ENCODE measurements at places on chromosomes 13 and 19. TPM values are rescaled to one million over a fixed set of nuclear protein-coding genes. Genes with fewer than 3 reads are reported as not detected.

GRCh38 chr13:26529441-26529840 lies 28.0 kb upstream of the WASF3 start:
- H3K4me1 ChIP-seq = no peaks in the 10 kb centered on the region
- DNase-seq = peak; percentile 54
- H3K27ac ChIP-seq = no peak overlapping the region
- H3K27me3 ChIP-seq = peaks cover 15% of the 10 kb centered on the region

DNA sequence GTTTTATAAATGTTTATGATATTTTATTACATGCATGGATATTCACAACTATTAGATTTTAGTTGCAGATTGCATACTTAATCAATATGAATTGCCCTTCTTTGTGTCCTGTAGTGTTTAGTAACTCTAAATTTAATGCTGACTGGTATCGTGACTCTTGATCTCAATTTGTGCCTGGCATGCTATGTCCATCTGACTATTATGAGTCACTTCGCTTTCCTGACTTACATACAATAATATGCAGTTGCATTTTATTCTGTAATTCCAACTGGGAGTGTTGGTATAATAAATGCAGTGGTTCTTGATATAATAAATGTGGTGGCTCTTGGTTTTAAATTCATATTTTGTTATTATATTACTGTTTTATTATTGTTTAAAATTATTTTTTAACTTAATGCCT lies 277.5 kb downstream of the LIG4 start:
- H3K27ac ChIP-seq = no peak overlapping the region
- no peak overlapping the region for H3K4me3 ChIP-seq
- DNase-seq = no peak
- no peaks in the 10 kb centered on the region for H3K4me1 ChIP-seq
- no peaks in the 10 kb centered on the region for H3K27me3 ChIP-seq
- H3K36me3 ChIP-seq = no peaks in the 10 kb centered on the region

GRCh38 chr13:65530688-65531087 lies 1699.4 kb downstream of the PCDH9 start:
- no peak overlapping the region for H3K4me3 ChIP-seq
- DNase-seq = no peak
- H3K36me3 ChIP-seq = no peaks in the 10 kb centered on the region
- H3K4me1 ChIP-seq = no peaks in the 10 kb centered on the region

DNA sequence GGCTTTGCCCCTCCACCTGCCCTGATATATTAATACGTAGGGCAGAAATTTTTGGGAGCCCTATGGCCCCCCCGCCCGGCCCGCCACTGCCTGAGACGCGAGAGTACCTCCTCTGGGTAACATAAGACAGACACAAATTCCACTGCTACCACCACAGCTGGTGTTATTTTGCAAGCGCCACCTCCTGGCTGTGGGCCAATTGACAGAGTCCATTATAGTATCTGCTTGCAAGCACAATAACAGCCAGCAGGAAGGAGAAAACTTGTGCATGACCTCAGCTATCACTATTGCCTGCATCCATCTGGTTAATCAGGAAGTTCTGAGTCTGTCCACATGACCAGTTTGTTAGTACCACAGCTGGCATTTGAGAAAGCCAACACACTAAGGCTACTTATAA lies 25.3 kb upstream of the OR10H2 start:
- no peak overlapping the region for H3K4me3 ChIP-seq
- H3K27me3 ChIP-seq = peaks cover 34% of the 10 kb centered on the region
- H3K4me1 ChIP-seq = no peaks in the 10 kb centered on the region
- no peaks in the 10 kb centered on the region for H3K36me3 ChIP-seq
- no peak overlapping the region for H3K27ac ChIP-seq

DNA sequence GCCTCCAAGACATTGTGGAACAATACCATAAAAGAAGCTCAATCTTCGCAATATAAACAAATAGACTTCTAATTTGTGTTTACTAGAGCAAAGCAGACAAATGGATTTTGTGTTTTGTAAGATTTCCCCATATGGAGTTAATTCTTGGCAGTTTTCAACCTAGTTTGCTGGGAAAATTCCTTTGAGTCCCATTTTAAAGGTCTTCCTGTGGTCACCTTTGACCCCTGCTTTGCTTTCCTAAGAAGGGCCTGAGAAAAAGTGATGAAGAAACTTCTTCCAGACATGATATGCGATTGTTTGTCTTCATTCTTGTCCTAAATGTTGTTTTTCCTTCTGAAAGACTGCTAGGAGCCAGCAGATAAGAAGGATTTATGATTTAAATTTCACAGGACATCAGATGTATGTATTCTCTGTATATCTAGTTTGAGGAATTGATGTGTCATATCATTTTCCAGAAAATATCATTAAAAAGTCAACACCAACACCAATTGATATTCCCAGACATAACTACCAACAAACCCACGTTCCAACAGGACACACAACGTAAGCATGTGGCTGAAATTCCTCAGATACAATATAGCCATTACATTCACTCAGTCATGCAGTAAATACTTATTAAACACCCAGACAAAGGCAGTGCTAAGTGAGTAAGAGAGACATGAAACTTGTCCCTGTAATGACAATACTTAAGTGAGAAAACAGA lies 276.4 kb downstream of the LHFPL6 start:
- no peaks in the 10 kb centered on the region for H3K36me3 ChIP-seq
- peaks cover 16% of the 10 kb centered on the region for H3K27me3 ChIP-seq
- H3K4me1 ChIP-seq = no peaks in the 10 kb centered on the region
- no peak overlapping the region for H3K27ac ChIP-seq

- DNase-seq = no peak
- H3K4me3 ChIP-seq = no peak overlapping the region
- H3K27ac ChIP-seq = no peak overlapping the region
- peaks cover 5% of the 10 kb centered on the region for H3K4me1 ChIP-seq
- H3K27me3 ChIP-seq = no peaks in the 10 kb centered on the region
- peaks cover 7% of the 10 kb centered on the region for H3K36me3 ChIP-seq
These were observed 20.4 kb upstream of the TNFSF13B start for GRCh38 chr13:108249150-108249549.

DNA sequence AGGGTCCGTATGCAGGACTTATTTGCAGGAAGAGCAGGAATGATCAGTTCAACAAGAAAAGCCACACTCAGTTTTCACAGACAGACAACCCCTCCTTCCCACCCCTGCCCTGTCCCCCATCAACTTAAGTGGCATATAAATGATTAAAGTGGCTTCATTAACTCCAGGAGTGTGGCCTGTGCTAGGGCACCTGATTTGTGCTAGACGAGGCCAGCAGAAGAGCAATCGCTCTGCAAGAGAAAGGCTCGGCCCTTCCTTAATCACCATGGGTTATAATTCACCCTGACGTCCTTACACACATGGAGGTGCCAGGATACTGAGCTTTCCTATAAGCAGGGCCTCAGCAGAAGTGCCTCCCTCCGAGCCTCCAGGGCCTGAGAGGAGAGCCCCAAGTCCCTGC lies 14.6 kb downstream of the C19orf12 start:
- no peak overlapping the region for H3K4me3 ChIP-seq
- H3K27ac ChIP-seq = no peak overlapping the region
- H3K27me3 ChIP-seq = no peaks in the 10 kb centered on the region
- DNase-seq = no peak

- no peaks in the 10 kb centered on the region for H3K36me3 ChIP-seq
- H3K27ac ChIP-seq = no peak overlapping the region
- no peak for DNase-seq
These were observed 126.9 kb downstream of the SPRY2 start for GRCh38 chr13:80214050-80214449.

- peak; percentile 49 for DNase-seq
- H3K27me3 ChIP-seq = peaks cover 4% of the 10 kb centered on the region
- H3K4me1 ChIP-seq = peaks cover 4% of the 10 kb centered on the region
- H3K27ac ChIP-seq = no peak overlapping the region
- no peak overlapping the region for H3K4me3 ChIP-seq
These were observed 6.3 kb downstream of the PMIS2 start for GRCh38 chr19:35592226-35592625.

DNA sequence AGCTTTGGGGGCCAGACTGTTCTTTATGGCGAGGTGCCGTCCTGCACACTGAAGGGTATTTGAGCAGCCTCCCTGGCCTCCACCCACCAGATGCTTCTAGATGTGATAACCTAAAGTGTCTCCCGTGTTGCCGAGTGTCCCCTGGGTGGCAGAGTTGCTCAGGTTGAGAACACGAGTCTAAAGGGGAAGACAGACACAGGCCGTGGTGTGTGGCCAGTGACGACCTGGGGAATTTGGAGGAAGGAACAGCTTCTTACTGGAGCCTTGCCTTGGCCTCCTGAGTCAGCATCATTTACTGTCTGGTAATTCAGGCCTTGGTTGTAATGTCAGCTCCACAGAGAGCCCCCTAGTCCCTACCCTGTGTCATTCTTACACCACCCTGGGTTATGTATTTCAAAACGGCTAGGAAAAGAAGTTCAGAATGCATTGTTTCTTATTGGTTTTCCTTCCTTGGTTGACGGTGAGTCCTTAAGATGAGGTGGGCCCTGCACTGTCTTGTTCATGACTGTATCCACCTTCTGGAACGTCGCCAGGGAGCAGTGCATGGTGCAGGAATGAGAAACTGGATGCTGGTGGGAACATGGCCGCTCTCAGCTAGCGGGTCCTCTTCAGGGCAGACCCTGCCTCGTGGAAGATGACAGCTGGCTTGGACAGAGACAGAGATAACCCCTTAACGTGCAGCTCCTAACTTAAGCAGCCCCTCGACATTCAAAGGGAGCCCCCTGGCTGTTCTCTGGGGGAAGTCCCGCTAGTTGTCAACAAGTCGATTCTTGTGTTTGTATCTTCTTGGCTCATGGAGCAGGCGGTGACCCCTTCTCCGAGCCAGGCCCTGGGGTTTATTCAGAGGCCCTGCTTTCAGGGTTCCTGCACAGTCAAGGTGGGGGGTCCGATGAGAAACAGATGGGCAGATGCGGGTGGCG lies 7.2 kb downstream of the SIN3B start:
- H3K27me3 ChIP-seq = no peaks in the 10 kb centered on the region
- peak; percentile 36 for DNase-seq
- no peak overlapping the region for H3K4me3 ChIP-seq
- H3K4me1 ChIP-seq = peaks cover 26% of the 10 kb centered on the region
- H3K27ac ChIP-seq = no peak overlapping the region

- no peaks in the 10 kb centered on the region for H3K27me3 ChIP-seq
- no peak overlapping the region for H3K4me3 ChIP-seq
- DNase-seq = no peak
- no peak overlapping the region for H3K27ac ChIP-seq
- H3K4me1 ChIP-seq = peaks cover 4% of the 10 kb centered on the region
These were observed 20.6 kb downstream of the FCGBP start for GRCh38 chr19:39913682-39914333.

GRCh38 chr13:49499889-49500660 lies 4.3 kb downstream of the PHF11 start:
- H3K4me3 ChIP-seq = no peak overlapping the region
- peak; percentile 13 for DNase-seq
- peaks cover 45% of the 10 kb centered on the region for H3K4me1 ChIP-seq

DNA sequence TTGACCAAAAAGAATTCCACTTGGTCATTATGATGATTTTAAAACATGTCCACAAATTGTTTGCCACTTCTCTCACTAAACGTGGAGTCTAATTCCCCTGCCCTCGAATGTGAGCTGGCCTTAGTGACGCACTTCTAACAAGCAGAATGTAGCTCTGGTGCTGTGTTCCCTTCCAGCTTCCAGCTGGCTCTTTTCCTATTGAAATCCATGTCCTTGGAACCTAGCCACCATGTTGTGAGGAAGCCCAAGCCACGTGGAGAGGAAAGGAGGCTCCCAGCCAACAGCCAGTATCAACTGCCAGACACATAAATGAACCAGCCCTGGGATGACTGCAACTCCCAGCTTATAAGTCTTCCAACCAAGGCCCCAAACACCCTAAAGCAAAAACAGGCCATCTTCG lies 23.6 kb upstream of the CEBPA start:
- peaks cover 14% of the 10 kb centered on the region for H3K27me3 ChIP-seq
- H3K4me3 ChIP-seq = no peak overlapping the region
- DNase-seq = no peak

- DNase-seq = no peak
- H3K4me3 ChIP-seq = no peak overlapping the region
- H3K27me3 ChIP-seq = no peaks in the 10 kb centered on the region
- H3K4me1 ChIP-seq = no peaks in the 10 kb centered on the region
These were observed 418.0 kb downstream of the NDFIP2 start for GRCh38 chr13:79898996-79899395.

GRCh38 chr19:16600824-16601223 lies 27.2 kb downstream of the MED26 start:
- peaks cover 5% of the 10 kb centered on the region for H3K36me3 ChIP-seq
- no peak for DNase-seq
- H3K27me3 ChIP-seq = no peaks in the 10 kb centered on the region
- no peak overlapping the region for H3K4me3 ChIP-seq
- no peak overlapping the region for H3K27ac ChIP-seq
- peaks cover 24% of the 10 kb centered on the region for H3K4me1 ChIP-seq

DNA sequence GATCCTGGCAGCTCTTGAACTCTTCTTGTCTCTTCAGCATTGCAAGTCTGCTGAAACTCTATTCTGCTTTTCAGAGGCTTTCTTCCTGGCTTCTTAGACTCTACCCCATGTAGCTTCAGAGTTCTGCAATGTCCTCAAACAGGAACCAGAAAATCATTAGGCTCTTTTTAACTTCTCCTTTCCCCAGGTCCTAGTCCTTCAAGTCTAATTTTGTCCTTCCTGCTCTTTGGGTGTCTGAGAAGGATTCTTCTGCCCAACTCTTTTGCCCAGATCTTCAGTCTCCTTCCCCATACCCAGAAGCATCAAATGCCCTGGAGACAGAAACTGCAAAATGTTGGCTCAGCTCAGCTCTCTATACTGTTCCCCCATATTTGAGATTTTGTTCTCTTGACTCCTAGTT lies 50.0 kb upstream of the CALM3 start:
- no peaks in the 10 kb centered on the region for H3K4me1 ChIP-seq
- H3K27ac ChIP-seq = no peak overlapping the region
- peaks cover 4% of the 10 kb centered on the region for H3K27me3 ChIP-seq
- H3K36me3 ChIP-seq = peaks cover 6% of the 10 kb centered on the region

GRCh38 chr13:96020155-96020575 lies 33.0 kb downstream of the UGGT2 start:
- H3K27ac ChIP-seq = no peak overlapping the region
- peak; percentile 19 for DNase-seq
- H3K4me3 ChIP-seq = no peak overlapping the region
- H3K4me1 ChIP-seq = no peaks in the 10 kb centered on the region
- no peaks in the 10 kb centered on the region for H3K27me3 ChIP-seq
- H3K36me3 ChIP-seq = no peaks in the 10 kb centered on the region

Gene SPACA6
- total RNA-seq = 9.1 TPM

Gene ZNF878
- total RNA-seq = 1.1 TPM

Gene KLK1
- 2.4 TPM for total RNA-seq

Gene SRRM5
- total RNA-seq = 0.74 TPM

Gene ICAM5
- 1.9 TPM for total RNA-seq

Gene PABPC3
- total RNA-seq = 0.64 TPM

Gene N4BP2L1
- total RNA-seq = 16.1 TPM
